H9 (cell line): ENCODE measurements at places on chromosomes 11 and 22. TPM values are rescaled to one million over a fixed set of nuclear protein-coding genes. Genes with fewer than 3 reads are reported as not detected.

AKIP1 gene
- total RNA-seq = 21.0 and 22.3 TPM in 2 replicates

CHRDL2 gene
- 0.33 and 0.39 TPM in 2 replicates for total RNA-seq

SLC22A25 gene
- not detected in 2 replicates for total RNA-seq

CELSR1 gene
- total RNA-seq = 21.2 and 22.6 TPM in 2 replicates

CYTH4 gene
- total RNA-seq = not detected in 2 replicates

APOBEC3B gene
- total RNA-seq = 28.1 and 29.0 TPM in 2 replicates

OR6T1 gene
- not detected in 2 replicates for total RNA-seq

KCNQ1 gene
- total RNA-seq = 2.2 and 2.3 TPM in 2 replicates

GTPBP1 gene
- 108 TPM in 2 replicates for total RNA-seq

SEZ6L gene
- total RNA-seq = 0.09 and 0.13 TPM in 2 replicates

GGTLC2 gene
- not detected in 2 replicates for total RNA-seq

DNA sequence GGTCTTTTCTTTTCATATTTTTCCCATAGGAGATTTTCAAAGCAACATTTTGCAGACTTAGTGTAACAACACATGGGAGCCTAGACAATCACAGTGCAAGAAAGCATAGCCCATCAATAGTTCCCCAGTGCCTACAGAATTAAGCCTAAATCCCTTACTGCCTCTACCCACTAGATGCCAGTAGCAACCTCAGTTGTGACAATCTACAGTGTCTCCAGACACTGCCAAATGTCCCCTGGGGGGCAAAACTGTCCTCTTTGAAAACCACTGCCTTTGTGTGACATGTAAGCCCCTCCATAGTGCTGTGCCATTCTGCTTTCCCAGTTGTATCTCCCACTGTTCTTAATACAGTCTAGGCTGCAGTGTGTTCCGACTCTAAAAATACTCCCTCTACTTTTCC is 1329.0 kb downstream of the LRRC4C start:
- DNase-seq = peak; percentile 47

DNA sequence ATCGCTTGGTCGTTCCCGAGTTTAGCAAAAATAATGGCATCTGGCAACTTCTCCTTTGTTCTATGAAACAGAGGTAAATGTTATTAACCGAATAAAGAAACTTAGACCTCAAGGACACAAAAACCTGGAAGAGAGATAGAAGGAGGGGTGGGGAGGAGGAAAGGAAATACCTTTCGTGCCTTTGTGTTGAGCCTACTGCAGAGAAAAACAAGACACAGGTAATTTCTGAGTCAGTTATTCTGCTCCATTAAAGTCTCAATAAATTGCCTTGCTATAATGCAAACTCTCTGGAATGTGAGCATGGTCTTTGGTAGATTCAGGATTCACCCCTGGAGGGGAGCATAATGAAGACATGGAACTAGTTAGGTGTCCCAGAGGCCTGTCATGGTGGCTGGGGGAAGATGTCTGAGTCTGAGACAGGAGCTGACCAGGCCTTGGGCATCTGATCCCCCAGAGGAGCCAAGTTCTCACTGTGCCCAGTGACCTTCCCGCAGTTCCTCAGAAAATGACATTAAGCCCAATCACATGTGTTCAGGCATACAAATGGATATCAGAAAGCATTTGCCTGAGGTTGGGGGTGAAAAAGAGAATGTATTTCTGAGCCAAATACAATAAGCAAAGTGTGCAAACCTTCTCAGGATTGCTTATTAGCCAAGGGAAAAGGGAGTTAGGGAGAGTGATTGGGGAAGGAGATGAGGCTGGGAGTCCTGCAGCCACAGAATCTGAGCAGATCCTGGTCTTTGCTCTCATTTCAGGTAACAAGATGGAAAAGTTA is 72.6 kb upstream of the CADM1 start:
- DNase-seq = no peak

- peak; percentile 50 for DNase-seq
Observed at GRCh38 chr22:30823015-30823370, 128.3 kb downstream of the OSBP2 start.

- DNase-seq = no peak
Observed at GRCh38 chr11:56910046-56910773, 78.5 kb upstream of the OR5AK2 start.

DNA sequence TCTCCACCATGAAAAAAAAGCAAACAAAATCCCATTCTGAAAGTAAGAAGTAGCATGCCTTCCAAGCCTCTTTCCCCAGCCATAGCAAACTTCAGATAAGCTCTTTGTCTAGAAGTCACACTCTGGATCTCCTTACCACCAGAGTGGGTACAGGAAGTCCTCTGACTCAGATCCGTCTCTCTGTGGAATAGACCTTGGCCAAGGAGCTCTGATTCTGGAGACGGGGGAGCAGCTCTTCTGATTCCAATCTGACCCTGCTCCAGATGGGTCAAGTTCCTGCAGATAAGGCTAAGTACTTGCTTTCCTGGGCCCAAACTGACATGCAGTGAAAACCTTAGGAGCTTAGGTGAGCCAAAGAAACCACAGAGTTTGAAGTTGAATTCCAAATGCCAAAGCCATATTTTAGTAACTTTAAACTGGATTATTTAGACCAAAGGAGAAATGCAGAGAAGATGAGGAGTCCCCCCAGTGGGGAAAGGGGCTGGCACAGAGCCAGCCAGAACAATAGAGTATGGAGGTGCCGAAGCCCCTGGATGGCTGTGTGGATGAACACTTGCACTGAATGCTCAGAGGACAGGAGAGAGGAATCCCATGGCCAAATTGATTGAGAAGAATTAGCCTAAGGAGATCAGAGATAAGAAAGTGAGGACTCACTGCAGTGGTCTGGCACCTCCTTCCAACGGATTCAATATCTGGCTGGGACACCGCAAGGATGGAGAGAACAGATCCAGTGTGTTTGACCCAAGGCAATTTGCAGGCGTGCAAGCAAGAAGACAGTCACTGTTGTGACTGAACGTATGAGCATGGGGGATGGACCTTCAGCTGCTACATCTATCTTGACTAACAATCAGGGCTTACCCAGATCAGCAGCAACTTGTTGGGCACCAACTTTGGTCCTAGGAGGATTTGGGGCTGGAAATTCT is 54.9 kb downstream of the ENDOD1 start:
- DNase-seq = no peak

DNA sequence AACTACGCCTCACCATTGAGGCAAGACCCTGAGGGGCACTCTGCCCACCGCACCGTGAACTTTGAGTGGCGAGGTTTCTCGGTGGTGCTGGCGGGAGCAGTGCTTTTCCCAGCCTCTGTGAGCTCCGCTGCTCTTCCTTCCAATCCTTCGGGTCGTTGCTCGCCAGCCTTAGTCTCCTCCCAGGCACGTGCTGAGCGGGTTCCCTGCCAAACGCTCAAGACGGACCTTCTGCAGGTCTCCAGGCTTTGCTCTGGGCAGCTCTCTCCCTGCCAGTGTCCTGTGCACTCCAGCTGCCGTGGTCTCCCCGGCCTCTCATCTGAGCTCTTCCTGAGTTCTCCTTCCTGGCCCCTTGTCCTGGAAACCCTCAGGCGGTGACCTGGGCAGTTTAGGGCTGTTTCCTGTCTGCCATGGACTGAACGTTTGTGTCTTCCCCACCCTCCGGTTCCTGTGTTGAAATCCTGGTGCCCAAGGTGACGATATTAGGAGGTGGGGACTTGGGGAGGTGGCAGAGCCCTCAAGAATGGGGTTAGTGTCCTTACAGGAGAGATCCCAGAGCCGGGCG is 11.2 kb upstream of the MUC6 start:
- no peak for DNase-seq

DNA sequence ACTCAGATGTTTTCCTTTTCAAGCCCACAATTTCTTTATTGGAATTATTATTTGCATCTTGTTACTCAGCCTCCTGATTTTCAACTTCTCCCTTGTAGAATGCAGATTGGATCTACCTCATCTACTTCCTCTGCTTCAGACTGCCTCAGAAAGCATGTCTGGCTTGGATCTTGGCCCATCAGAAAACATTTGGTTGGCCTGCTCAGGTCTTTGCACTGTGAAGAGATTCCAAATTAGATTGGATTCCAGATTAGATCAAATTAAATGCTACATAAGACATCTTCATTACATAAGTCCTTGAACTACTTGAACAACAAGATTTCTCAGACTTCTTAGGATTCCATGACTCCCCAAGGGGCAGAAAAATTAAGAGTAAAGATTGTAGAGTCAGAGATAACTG is 358.0 kb downstream of the DLG2 start:
- no peak for DNase-seq

GRCh38 chr11:39569789-39570188 is 1889.7 kb downstream of the LRRC4C start:
- DNase-seq = no peak

DNA sequence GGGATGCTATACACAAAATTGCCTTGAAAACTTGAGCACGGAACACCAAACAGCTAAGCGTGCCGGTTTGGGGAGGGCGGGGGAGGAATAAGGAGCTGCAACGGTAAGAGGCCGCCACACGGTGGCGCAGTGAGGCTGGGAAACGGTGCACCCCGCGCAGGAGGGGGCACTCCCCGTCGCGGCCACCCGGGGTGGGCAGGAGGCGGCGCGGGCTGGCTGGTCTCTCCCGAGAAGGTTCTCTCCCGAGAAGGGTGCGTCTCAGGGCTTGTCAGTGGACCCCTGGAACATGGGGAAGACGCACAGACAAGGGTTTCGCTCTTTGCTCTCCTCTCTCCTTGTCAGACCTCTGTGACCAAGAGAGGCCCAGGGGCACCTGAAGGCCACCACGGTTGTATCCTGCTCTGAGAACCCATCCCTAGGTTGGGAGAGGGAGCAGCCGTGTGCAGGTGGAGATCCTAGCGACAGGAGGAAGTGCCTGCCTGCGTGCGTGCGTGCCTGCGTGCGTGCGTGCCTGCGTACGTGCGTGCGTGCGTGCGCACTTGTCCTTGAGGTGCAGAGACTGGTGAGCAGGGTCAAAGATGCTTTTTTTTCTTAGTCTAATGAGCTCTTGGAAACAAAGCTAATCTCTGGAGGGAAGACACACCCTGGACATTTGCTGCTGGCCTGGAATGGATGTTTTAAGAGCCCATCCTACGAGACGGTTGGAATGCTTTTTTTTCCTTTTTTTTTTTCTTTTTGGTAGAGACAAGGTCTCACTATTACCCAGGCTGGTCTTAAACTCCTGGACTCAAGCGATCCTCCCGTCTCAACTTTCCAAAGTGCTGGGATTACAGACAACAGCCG is 18.1 kb upstream of the JAM3 start:
- peak; percentile 63 for DNase-seq

GRCh38 chr22:25146906-25147641 is 52.6 kb upstream of the CRYBB3 start:
- DNase-seq = no peak

GRCh38 chr22:46791201-46791731 is 28.8 kb downstream of the TBC1D22A start:
- no peak for DNase-seq

GRCh38 chr11:69634590-69634989 is 6.4 kb upstream of the CCND1 start:
- DNase-seq = no peak

- no peak for DNase-seq
Observed at GRCh38 chr11:83689144-83689780, 403.1 kb upstream of the CCDC90B start.

DNA sequence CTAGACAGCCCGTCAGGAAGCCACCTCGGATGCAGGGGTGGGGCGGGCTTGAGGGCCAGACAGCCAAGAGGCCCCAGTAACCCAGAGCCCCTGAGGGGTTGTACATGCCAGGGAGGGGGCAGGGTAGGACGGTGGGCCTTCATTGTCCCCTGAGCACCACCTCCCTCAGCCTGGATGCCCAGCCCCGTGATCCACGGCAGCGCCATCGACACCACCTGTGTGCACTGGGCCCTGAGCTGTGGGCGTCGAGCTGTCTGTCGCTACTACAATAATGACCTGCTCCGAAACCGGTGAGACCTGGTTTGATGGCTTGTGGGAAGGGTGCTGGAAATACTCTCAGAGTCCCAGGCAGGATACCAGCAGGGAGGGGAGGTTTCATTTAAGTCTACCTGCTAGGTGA is 37.4 kb upstream of the TPBGL start:
- no peak for DNase-seq

DNA sequence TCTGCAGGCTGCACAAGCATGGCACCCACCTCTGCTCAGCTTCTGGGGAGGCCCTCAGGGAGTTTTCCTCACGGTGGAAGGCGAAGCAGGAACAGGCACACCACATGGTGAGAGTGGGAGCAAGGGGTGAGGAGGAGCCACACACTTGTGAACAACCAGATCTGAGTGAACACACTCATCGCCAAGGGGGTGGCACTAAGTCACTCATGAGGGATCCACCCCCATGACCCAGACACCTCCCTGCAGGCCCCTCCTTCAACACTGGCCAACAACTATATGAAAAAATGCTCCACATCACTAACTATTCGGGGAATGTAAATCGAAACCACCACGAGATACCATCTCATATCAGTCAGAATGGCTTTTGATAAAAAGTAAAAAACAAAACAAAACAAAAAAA is 722 bp upstream of the KRTAP5-2 start:
- no peak for DNase-seq

- no peak for DNase-seq
Observed at GRCh38 chr11:87198266-87198881, 160.6 kb downstream of the TMEM135 start.

GRCh38 chr11:125625225-125625629 is 264 bp downstream of the CHEK1 start:
- DNase-seq = no peak

GRCh38 chr22:37334461-37334858 is 52.2 kb downstream of the CYTH4 start:
- DNase-seq = no peak

DNA sequence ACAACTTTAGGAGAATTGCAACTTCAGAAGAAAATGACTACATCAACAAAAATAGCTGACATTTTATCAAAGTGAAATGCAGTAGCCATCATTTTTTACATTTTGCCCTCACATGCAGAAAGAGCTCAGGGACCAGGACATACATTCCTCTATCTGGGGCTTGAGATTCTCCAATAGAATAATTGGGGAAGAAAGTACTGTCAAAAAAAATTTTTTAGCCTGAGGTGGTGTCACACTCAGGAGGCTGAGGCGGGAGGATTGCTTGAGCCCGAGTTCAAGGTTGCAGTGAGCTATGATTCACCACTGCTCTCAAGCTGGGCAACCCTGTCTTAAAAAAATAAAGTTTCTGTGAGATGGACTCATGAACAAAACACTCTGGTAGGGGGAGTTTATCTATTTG is 32.2 kb upstream of the DEPDC7 start:
- no peak for DNase-seq

DNA sequence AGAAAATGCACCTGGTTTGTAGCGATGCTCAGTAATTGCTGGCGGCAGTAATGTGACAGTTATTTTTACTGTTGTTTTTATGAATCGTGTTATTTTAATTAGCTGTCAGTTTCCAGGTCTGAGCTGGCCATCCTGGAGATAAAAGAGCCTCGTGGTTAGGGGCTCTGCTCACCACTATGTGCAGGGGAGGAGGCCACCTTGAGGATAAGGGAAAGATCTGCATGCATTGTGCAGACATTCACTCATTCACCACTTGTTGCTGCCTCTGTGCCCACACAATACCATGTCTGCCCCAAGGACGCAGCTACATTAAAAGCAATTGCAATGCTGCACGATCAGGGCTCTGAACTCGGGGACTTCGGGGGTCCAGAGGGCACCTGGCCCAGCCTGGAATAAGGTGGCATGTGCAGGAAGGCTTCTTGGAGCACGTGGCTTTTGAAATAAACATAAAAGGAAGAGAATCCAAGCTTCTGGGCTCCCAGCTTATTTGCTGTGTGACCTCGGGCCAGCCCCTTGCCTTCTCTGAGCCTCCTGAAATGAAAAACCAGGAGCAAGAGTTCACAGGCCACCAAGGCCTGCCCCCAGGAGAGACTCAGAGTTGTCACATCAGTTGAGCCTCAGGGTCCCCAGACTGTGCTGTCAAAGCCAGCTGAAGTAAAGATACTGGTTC is 44.7 kb upstream of the SHISAL1 start:
- DNase-seq = no peak

- no peak for DNase-seq
Observed at GRCh38 chr11:92409355-92409754, 184.7 kb downstream of the FAT3 start.

- DNase-seq = no peak
Observed at GRCh38 chr11:115179636-115180035, 324.6 kb downstream of the CADM1 start.
